ENCODE measurements at places on chromosomes 5 and 9.

- no peak for DNase-seq
These were observed 207.4 kb downstream of the ARRDC3 start for GRCh38 chr5:91175708-91176107.

- no peak for DNase-seq
These were observed 45.2 kb upstream of the HMCN2 start for GRCh38 chr9:130220352-130220751.

DNA sequence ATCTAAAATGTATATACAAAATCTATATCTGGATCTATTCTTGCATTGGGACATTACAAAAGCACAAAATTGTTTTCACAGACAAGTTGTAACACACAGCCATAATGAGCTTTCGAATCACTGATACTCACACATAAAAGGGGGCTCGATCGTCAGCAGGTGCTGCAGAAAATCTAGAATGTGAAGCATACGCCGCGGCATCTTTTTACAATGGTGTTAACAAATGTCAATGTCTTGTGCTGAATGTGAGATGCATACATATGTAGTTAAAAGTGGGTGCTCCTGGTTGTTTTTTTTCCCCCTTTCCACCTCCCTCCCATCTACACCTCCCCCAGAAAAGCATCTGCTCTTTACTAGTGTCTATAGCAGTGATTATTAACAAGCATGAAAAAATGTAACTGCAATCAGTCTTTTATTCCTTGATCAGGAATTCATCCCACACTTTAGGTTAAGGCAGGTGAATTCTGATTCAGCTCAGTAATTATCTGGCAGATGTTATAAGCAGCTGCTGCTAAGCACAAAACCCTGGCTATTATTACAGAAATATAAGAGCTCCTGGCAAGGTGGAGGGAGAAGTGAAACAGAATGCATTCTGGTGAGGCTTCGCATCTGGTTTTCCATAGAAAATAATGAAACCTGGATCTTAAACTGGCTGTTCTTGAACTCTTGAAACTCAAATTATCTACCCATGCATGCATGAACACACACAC is 114.1 kb downstream of the MPDZ start:
- DNase-seq = no peak

GRCh38 chr9:131759017-131759647 is 19.3 kb upstream of the RAPGEF1 start:
- DNase-seq = no peak

- no peak for DNase-seq
These were observed 167.1 kb upstream of the MVB12B start for GRCh38 chr9:126159430-126160060.

- no peak for DNase-seq
These were observed 44.5 kb upstream of the CDH6 start for GRCh38 chr5:31148959-31149475.

- peak; percentile 13 for DNase-seq
These were observed 47.1 kb downstream of the SEMA5A start for GRCh38 chr5:9498541-9499497.

DNA sequence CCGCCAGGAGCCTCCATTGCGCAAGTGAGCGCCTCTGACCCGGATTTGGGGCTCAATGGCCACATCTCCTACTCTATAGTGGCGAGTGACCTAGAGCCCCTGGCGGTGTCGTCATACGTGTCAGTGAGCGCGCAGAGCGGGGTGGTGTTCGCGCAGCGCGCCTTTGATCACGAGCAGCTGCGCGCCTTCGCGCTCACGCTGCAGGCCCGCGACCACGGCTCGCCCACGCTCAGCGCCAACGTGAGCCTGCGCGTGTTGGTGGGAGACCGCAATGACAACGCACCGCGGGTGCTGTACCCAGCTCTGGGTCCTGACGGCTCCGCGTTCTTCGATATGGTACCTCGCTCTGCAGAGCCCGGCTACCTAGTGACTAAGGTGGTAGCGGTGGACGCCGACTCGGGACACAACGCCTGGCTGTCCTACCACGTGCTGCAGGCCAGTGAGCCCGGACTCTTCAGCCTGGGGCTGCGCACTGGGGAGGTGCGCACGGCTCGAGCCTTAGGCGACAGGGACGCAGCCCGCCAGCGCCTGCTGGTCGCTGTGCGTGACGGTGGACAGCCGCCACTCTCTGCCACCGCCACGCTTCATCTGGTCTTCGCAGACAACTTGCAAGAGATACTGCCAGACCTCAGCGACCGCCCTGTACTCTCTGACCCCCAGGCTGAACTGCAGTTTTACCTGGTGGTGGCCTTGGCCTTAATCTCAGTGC is 1.9 kb downstream of the PCDHGB6 start:
- DNase-seq = no peak

- no peak for DNase-seq
These were observed 34.0 kb downstream of the ZNF474 start for GRCh38 chr5:122163121-122164069.

GRCh38 chr9:114163517-114163951 is 8.2 kb downstream of the COL27A1 start:
- DNase-seq = peak; percentile 80

DNA sequence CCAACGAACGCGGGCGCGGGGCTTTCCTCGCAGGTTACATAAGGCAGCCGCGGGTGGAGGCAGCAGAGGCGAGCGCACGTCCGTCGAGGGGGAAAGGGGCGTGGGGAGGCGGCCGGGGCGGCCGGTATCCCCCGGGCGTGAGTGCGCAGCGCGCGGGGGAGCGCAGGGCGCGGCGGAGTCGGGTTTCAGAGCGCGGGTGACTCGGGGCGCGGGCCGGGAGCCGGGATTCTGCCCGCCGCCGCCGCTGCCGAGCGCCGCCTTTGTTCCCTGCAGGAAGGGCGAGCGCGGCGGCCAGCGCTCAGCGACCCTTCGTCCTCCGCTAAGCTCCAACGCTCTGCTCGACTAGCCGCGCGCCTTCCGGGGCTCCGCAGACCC is at the start of gene COL15A1:
Gene COL15A1, plus strand, starts transcription at position 226 of the 375 bp plus-strand sequence. CDS start 155 bp downstream, outside the sequence.
- DNase-seq = no peak

DNA sequence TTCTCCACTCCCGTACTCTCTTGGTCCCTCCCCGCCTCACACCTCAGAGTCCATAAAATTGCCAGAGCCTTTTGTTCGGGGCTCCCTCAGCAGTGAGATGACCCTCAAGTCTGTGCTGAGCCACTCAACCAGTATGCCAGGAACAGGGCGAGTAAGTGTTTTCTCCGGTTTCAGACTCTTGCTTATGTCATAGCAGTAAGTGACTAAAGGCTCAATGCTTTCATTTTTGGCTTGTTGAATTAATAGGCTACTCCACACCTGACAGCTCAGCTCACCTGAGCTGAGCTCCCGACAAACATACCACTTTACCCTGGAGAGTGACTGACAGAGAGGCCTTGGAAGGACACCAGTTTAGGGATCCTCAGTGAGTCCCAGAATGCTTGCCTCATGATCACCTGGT is 30.5 kb downstream of the PCSK1 start:
- no peak for DNase-seq

- no peak for DNase-seq
These were observed 36.8 kb downstream of the C9orf153 start for GRCh38 chr9:86222667-86223066.

GRCh38 chr9:111969061-111969460 is 72.4 kb downstream of the UGCG start:
- DNase-seq = no peak

- no peak for DNase-seq
These were observed 139.2 kb downstream of the PBX3 start for GRCh38 chr9:125886365-125886764.

DNA sequence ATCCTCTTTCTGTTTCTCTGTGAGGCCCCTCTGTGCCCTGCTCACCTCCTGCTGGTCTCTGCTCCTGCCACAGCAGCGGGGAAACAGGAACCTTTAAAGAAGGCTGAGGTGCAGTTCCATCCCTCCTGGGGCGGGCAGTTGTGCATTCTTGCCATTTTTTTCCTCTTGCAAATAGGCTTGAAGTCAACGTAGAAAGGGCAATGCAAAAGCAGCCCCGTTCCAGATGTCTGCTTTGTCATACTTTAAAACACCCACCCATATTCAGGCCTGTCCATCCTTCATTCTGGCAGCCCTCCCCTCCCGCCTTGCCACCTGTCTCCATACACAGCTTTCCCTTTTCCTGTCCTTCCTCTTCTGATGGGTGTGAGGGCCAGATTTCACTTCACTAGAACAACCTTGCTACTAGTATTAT is 65.4 kb upstream of the KLF9 start:
- no peak for DNase-seq

DNA sequence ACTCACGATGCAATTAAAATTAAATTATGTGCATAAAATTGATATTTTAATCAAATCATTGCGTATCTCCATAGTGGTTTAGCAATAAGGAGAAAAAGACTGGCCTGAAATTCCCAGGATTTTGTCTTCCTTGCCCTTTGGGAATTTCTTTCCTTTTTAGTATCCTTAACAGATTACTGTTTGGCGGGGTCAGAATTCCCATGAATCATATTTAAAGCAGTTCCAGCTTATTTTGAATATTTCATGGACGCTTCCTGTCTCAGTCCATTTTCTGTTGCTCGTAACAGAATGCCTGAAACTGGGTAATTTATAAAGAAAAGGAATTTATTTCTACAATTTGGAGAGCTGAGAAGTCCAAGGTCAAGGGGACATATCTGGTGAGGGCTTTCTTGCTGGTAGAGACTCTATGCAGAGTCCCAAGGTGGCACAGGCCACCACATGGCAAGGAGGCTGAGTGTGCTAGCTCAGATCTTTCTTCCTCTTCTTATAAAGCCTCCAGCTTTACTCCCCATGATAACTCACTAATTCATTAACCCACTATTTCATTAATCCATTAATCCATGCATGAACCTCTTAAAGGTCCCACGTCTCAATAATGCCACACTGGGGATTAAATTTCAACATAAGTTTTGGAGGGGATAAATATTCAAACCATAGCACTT is 37.8 kb downstream of the CDH6 start:
- no peak for DNase-seq

- peak; percentile 42 for DNase-seq
These were observed 152.8 kb upstream of the DAP start for GRCh38 chr5:10913841-10914240.

Data from HuH-7 (cell line).